Nucleus accumbens (tissue), 56 donors: ENCODE measurements at places on chromosomes 3 and 15.

DNA sequence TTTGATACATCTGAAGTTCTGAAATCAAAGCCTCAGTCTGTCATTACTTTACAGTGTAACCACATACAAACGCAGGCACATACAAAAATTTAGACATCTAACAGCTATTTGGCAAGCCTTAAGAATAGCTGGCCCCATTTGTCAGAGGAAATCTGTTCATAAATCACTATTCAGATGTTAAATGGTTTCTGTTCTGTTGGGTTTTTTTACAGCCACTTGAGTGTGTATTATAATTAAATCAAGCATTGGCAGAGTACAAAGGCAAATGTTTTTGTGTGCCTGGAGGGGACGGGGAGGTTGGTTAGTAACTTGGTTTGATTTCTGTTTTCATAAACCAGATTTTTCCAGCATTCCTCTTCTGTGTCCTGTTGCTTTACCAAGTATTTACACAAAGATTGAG is 24.1 kb downstream of the PIGB start:
- no peak for DNase-seq

DNA sequence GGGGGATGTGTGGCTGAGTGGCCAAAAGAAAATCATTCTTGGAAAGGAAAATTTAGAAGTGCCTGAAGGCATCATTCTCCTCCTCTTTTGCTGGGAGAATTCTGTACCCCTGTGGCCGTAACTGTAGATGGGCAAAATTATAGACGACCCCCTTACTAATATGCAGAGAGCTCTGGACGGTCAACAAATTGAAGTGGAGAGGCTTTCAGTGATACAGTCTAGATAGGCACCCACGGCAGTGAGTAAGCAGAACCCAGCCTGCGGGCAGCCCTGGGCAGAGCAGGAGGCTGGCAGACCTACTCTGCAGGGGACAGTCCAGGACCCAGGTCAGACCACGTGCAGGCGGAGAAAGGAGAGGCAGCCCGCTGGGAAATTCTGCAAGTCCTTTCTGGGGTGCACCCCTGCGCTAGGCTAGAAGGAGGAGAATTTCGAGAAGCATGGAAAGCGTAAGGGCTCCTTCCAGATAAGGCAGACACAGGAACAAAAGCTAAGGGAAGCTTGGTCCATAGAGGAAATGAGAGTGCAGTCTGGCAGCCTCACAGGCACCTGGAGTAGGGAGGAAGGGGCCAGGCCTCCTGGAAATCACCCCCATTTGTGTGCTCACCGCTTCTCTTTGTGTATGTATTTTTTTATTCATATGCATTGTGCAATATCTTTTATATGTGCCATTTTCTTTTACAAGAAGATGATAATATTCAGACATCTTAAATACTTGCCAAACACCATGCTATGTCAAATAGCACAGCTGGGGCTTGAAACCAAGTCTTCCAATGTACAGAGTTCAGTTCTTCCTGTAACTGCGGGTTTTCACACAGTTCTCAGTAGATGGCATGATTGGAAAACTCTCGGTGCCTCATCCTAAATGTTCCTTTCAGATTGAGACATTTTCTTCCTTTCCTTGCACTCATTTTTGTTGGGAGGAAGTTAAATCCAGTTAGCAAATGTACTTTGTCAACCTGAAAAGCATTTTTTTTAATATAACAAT is 40.2 kb downstream of the LRRK1 start:
- DNase-seq = no peak

DNA sequence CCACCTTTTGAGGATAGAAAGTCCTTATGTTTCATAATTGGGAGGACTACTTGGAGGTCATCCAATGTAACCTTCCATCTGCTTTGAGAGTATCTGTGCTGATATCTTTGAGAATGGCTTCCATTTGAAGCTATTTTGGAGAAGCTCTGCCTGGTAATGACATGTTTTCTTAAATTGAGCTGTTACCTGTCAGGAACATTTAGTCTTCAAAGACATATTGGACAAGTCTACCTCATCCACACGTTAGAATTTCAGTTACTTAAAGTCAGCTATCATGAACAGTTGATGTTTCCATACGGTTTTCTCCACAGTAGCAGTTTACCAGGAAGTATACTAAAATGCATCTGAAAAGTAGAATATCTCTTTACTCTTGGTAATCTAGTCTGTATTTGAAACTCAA is 318.5 kb downstream of the EDEM1 start:
- DNase-seq = no peak

- DNase-seq = no peak
Observed at GRCh38 chr15:30979457-30979856, 12.0 kb downstream of the MTMR10 start.

- DNase-seq = no peak
Observed at GRCh38 chr3:184524981-184525336, 36.6 kb upstream of the EPHB3 start.

DNA sequence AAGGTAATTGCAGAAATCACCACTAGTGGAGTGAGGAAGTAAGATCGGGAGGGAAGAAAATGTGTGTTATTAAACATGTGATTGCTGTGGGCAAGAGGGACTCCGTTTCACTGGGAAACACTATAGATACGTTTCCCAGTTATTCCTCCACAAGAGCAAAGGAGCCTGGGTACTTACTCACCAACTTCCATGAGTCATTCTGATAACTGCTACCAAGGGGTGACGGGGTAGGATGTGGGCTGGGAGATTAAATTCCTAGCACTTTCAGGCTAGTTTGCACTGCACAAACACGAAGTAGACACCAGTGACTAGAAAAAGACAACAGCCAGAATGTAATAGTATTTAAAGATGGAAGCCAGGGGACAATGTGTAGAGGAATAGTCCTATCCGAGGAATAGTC is 812.9 kb upstream of the CFAP20DC start:
- DNase-seq = no peak

DNA sequence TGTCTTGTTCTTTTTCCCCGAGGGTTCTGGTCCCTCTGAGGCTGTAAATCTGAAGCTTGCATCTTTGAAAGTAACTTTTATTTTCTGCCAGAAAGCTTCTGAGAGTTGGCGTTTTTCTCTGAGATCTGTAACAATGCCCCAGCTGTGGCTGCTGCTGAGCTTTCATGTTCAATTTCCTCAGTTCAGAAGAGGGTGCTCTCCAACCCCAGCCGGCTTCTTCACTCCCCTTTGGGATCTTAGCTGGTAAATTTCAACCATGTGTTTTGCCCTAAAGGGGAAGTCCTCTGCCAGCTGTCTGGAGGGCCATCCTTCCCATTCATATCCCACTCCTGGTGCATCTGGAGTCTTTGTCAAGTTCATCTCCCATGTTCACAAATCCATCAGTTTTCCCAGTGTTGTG is 18.3 kb upstream of the CFAP100 start:
- no peak for DNase-seq

DNA sequence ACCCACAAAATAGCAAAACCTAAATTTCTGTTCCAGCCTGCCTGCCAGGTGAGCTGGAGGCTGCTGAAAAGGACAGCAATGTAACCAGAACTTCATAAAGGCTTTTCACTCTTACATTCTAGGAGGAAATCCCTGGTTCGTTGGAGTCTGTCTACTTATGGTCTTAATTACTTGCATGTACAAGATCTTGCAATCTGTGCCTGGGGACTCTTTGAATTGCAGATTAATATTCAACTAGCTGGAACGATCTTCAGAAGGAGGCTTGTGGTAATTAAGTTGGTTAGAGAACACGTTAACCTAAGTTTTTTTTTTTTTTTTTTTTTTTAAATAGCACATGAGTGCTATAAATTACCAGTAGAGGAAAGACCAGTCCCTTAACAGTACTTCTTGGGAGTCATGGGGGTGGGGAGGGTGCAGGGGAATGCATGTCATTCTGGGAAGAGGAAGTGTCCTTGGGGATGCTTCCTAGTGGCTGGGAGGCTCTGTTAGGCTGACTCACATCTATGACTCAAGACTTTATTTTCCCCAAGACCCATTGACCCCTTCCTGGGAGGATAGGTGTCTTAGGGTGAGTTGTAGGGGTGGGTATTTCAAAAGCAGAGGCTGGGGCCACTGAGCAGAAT is 139.8 kb downstream of the RAB11A start:
- no peak for DNase-seq

DNA sequence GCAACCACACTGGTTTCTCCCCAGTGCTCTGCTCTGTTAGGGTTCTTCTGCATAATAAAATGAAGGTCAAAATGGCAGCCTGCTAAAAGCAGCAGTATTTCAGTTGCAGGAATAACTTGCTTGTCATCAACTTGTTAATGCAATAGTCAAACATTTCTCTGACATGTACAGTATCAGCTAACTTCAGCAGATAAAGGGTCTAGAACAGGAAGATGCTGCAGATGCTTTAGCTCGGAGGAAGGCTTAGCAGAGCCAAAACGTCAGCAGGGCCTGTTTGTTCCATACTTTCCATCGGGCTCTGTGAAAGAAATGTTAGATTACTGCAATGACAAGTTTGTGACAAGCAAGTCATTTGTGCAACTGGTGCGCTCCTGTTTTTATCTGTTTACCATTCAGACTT is 291.9 kb downstream of the TIGIT start:
- no peak for DNase-seq

GRCh38 chr15:69729167-69729748 is 276.6 kb downstream of the RPLP1 start:
- no peak for DNase-seq

GRCh38 chr3:45460361-45460760 is 72.0 kb downstream of the LARS2 start:
- DNase-seq = no peak

- no peak for DNase-seq
Observed at GRCh38 chr15:48112242-48112641, 8.5 kb upstream of the SLC24A5 start.

GRCh38 chr3:141052201-141053069 is 1.3 kb downstream of the SPSB4 start:
- DNase-seq = no peak

GRCh38 chr15:94858449-94858848 is 627.1 kb downstream of the MCTP2 start:
- DNase-seq = no peak

DNA sequence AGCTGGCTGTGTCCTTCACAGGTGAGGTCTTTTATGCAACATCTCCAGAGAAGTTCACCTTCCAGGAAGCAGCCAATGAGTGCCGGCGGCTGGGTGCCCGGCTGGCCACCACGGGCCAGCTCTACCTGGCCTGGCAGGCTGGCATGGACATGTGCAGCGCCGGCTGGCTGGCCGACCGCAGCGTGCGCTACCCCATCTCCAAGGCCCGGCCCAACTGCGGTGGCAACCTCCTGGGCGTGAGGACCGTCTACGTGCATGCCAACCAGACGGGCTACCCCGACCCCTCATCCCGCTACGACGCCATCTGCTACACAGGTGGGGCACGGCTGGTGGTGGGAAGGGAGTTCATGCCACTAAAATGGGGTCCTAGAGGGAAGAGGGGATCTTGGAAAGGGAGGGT is 40.1 kb downstream of the ACAN start:
- DNase-seq = no peak

GRCh38 chr3:195796795-195797194 is 14.9 kb downstream of the MUC4 start:
- no peak for DNase-seq

- DNase-seq = no peak
Observed at GRCh38 chr3:184781801-184782200, 30.2 kb upstream of the VPS8 start.

DNA sequence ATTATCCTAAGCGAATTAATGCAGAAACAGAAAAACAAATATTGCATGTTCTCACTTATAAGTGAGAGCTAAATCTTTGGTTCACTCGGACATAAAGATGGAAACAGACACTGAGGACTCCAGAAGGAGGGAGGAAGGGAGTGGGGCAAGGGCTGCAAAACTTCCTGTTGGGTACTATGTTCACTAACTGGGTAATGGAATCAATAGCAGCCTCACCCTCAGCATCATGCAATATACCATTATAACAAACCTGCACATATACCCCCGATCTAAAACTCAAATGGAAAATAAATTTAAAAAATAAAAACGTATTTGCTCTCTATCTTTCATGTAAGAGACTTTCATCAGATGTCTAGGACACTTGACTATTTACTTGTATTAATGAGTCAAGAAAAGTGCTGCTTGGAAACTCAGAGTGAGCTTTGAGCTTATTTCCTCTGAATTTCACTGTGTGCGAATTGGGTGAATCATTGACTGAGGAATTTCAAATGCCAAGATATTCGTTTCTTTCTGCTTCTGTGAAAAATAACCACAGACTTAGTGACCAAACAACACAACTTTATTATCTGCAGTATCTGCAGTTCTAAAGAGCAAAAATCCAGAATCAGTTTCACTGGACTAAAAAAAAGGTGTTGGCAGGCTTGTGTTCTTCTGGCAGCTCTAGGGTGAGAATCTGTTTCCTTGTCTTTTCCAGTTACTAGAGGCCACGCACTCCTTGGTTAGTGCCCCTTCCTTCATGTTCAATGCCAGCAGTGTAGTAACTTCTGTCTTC is 18.4 kb downstream of the TM4SF18 start:
- no peak for DNase-seq

DNA sequence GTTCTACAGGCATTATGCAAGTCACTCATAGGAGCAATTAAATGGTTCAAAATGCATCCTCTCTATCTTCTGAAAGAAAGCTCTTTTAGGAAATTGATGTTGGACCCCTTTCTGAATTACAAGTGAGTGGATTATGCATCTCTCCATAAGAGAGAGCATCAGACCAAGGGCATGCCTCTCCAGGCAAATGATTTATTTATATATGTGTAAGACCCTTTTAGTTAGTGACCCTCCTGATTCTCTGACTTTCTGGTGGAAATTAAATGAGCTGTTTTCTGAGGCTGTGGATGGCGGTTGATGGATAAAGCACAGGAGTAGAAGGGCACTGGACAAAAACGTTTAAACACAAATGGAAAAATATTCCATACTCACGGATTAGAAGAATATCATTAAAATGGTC is 62.6 kb downstream of the CADPS start:
- DNase-seq = no peak

DNA sequence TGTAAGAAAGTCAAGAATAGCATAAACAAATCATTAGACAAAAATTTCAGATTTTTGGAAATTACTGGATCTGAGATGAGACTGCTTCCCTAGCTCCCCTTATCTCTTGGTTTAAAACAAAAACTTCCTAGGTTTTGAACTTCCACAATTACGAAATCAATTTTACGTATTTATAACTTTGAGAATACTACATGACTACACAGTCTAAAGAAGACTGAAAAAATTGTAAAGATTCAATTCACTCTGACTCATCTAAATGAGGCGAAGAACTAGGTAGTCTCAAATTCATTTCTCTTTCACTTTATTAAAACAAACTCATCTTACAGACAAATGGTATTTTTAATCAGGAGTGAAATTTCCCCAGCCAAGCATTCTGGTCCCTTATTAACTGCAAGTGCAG is 10.3 kb downstream of the CCDC54 start:
- DNase-seq = no peak

DNA sequence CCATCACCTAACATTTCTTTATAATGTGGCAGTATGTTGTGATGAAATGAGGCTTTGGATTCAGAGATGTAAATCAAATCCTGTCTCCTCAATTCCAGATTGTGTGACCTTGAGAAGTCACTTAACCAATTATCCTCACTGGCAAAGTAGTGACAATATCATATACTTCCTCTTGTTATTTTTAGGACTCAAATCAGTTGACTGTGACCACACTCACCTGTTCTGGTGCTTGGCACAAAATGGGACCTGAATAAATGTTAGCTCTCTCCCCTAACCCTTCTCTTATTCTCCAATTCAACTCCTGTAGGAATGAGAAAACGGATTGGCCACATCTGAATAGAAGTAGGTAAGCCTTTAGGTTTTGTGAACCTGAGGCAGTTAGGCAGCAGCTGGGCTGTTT is 42.1 kb downstream of the IQCH start:
- no peak for DNase-seq
